NCI-H510A treated with DMSO at 0.1 percent for 48 hours (cell line): ENCODE measurements at places on chromosomes 1 and 21.
A peak's percentile ranks its signal among the peaks of the same experiment; 100 is the strongest.

GRCh38 chr1:2135441-2135841 lies 59.1 kb downstream of the FAAP20 start:
- no peak for DNase-seq

DNA sequence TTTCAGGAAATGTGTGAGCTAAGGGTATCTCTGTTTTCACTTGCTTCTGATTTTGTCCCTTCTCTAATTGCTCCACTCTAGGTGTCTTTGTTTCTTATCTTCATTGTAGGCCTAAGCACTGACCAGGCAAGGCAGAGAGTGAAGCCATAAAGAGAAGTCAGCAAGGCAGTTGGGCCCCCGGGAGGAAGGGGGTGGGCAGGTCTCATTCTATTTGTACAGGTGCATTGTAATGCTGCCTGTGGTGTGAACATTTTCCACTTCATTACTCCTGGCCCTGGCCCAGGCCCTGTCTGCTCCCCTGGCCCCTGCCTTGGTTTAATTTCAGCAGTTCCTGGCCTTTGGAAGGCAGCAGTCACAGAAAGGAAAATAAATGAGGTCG lies 86.4 kb upstream of the JUN start:
- DNase-seq: peak; percentile 92

DNA sequence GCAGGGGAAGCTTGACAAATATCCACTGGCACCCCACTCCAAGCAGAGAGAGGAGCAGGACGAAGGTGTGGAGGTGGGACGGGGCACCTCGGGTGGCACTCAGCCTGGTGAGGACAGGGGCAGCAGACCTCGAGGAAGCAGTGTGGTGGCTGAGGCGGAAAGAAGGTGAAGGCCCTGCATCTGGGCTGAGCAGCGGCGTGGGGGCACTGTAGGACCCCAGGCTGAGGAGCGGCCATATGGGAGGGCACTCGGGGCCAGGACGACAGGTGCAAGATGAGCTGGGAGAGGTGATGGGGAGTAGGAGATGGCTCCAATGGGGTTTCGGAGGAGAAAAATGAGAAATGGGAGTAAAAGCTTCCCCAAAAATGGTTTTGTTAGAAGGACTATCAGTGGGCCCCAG lies 224.9 kb downstream of the TRABD2B start:
- DNase-seq: no peak

DNA sequence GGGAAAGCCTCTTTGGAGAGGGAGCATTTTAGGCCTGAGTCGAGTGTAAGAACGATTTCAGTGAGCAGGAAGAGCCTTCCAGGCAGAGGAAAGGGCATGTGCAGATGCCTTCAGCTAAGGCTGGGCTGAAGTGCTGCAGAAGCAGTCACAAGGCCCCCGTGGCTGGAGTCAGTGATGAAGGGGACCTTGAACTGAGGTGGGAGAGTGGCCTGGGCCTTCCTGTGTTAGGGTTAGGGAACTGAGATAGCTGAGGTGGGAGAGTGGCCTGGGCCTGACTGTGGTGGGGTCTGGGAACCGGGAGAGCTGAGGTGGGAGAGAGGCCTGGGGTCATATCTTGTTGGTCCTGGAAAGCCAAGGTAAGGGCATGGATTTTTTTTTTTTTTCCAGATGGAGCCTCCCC lies 50.9 kb upstream of the ETV3 start:
- no peak for DNase-seq

DNA sequence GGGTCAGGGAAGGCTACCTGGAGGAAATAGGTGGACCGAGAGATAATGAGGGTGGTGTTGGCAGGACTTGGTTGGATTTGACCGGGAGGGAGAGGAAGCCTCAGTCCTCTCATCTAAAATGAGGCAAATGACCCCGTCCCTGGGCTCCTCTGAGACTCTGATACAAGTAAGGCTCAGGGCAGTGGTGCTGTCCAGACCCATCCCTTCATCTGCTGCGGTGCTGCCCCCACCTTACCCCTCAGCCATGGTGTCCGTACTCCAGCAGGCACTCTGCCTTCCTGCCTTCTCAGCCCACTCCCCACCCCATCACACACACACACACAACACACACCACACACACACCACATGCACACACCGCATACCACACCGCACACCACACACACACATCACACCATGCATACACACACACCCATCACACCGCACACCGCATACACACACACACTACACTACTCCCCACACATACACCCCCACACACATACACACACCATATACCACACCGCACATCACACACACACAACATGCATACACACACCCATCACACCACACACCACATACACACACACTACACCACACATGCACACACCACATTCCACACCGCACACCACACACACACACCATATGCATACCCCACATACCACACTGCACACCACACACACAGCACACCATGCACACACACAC lies 29.4 kb upstream of the SLC26A9 start:
- no peak for DNase-seq

GRCh38 chr1:238898856-238899255 lies 487.5 kb upstream of the CHRM3 start:
- DNase-seq: no peak

GRCh38 chr1:206495493-206496046 lies 11.8 kb upstream of the RASSF5 start:
- DNase-seq: no peak

GRCh38 chr1:230301322-230301721 lies 124.8 kb downstream of the PGBD5 start:
- DNase-seq: no peak

- no peak for DNase-seq
Measured at GRCh38 chr1:229751610-229752009, 125.6 kb downstream of the URB2 start.

GRCh38 chr1:54754045-54754444 lies 10.3 kb downstream of the PARS2 start:
- no peak for DNase-seq

DNA sequence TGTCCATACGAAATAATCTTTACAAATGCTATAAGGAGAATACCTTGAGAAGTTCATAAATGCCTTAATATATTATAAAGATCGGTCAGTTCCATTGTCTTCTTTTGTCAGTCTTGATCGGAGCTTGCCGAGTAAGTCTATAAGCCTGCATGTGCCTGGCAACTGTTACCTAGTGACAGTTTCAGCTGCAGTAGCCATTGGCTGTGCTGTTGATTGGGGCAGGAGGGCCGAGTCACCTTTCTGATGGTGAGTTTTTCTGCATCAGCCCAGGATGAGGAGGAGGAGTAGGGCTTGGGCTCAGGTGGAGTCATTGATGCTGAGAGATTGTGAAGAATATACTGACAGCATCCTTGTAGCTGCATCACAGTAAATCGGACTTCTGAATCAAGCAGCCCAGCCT lies 1.9 kb upstream of the GPR52 start:
- DNase-seq: no peak

DNA sequence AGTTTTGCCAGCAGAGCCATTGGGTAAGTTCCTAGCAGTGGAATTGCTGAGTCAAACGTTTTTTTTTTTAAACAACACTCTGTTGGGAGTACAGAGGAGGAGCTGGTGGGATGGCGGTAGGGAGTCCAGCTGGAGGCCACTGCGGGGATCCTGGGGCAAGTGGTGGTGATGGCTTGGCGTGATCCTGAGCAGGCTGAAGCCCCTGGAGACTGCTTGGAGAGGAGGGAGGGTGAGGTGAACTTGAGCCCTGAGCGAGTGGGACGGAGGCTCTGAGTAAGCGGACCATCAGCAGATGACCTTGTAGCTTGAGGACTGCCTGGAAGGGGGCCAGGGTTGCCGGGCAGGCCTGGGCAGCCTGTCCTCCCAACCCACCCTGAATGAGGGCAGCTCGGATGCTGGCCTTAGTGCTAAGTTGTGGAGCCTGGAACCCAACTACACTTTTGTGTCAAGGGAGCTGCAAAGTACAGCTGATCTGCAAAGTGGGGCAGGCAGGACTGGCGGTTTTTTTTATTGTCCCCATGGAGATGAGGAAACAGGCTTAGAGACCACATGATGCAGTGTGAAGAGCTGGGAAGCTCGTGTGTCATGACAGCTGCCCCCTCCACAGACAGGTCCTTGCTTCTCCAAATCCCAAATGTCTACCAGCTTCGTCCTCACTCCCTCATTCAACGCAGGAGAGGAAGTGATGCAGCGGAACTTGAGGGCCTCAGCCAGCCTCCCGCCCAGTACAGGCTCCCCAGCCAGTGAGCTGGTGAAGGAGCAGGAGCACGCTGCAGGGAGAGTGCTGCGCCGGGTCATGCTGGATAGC lies 20.2 kb downstream of the MRPL37 start:
- no peak for DNase-seq

DNA sequence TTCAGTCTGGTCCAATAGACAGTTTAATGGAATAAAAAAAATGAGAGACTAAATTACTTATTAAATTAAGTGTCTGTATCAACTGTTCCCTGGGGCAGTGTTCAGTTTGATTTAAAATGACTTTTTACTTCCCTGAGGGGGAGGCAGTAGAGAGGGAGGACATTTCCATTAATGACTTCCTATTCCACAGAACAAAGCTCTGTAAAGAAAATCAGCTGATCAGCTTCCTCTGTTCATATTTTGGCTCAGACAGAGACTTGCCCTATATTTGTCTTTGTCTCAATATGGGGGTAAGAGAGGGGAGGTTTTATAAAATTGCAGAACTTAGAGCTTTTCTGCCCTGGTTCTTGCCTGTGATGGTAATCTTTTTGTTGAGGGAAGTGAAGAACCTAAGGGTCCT lies 8.4 kb downstream of the CFAP126 start:
- DNase-seq: no peak

DNA sequence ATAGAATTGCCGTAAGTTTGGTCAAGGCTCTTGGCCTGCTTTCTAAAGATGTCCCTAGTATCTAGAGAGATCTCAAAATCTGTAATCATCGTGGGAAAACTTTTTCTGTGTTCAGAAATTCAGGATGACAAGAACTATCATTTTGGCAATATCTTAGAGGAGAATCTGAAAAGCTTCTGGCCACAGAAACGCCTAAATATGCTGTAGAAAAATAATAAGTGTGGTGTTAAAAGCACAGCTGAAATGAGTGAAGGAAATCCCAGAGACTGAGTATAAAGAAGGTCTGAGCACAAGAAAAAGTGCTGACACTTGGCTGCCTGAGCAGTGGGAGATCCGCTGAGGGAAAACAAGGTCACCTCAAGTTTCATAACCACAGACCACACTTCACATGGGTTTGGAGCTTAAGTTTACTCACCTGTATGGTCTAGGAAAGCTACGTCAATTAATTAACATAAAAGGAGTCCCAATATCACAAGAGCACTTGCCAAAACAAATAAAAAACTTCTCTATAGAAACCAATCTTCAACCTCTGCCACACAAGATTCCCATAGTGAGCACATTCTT lies 235.2 kb upstream of the IRF2BP2 start:
- DNase-seq: peak; percentile 88

DNA sequence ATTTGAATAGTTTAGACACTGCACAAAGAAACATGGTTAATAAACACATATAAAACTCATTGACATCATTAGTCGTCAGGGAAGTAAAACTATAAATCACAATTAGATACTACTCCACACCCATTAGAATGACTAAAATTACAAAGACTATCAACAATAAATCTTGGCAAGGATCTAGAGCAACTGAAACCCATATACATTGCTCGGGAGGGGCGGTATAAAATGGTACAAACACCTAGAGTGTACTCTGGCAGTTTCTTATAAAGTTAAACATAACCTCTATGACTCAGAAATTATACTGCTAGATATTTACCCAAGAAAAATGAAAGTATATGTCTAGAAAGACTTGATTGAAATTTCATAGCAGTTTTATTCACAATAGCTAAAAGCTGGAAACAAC lies 434.2 kb downstream of the RWDD3 start:
- DNase-seq: no peak

GRCh38 chr1:200880212-200880611 lies 7.4 kb downstream of the GPR25 start:
- DNase-seq: no peak

DNA sequence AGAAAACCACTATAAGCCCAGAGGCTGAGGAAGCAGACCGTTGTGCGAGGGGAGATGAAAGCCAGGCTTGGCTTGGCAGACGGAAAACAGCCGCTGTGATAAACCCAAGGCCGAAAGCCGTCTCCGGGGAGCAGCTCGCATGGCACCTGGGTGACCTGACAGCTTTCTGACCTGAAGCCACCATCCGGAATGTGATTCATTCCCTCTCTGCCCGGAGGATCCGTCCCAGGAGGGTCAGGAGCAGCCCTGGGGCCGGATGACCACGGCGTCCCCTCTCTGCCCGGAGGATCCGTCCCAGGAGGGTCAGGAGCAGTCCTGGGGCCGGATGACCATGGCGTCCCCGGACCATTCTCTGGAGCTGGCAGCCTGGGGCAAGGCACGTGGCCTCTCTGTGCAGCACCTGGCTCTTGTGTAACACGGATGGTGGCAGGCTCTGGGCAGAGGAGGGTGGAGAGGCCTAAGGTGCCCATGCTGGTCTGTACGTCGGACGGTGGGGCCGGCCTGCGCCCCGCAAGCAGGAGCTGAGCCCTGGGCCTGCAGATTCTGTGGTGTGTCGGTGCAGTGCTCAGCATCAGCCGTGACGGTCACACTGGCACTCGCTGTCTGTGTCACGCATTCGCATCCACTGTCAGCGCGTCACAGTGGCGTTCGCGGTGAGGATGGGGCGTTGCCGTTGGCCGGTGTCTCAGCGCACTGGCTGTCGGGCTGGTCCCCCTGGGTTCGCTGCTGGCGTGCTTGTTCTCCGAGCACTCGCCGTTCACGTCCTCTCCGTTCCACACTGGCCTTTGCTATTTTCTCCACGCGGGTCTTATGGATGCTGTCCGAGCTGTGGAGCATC lies 50.3 kb downstream of the SLX9 start:
- no peak for DNase-seq

GRCh38 chr1:155706139-155706538 lies 17.2 kb downstream of the DAP3 start:
- DNase-seq: no peak

DNA sequence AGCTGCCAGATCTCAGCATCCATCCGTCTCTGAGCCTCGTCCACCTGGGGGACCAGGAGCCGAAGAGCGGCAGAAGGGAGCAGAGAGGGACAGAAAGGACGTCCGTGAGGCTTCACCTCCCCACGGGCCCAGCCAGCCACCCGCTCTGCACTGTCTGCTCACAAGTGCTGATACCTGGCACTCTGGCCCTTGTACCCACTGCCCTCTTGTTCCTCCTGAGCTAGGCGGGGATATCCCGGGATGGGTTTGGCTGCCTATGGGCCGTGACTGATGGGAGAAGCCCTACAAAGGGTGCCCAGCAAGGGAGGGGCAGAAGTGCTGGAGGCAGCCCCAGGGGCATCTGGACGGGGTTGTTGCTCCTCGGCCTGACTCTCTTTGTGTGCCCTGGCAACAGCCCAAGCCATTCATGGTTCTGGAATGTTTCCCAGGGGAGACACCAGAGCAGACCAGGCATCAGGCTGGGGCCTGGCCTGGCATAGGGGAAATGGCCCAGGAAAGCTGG lies 57.6 kb downstream of the LDLRAD2 start:
- DNase-seq: peak; percentile 39
